SJSA1 (cell line): ENCODE measurements at places on chromosomes 13 and 19. TPM values are rescaled to one million over a fixed set of nuclear protein-coding genes. Genes with fewer than 3 reads are reported as not detected.

DNA sequence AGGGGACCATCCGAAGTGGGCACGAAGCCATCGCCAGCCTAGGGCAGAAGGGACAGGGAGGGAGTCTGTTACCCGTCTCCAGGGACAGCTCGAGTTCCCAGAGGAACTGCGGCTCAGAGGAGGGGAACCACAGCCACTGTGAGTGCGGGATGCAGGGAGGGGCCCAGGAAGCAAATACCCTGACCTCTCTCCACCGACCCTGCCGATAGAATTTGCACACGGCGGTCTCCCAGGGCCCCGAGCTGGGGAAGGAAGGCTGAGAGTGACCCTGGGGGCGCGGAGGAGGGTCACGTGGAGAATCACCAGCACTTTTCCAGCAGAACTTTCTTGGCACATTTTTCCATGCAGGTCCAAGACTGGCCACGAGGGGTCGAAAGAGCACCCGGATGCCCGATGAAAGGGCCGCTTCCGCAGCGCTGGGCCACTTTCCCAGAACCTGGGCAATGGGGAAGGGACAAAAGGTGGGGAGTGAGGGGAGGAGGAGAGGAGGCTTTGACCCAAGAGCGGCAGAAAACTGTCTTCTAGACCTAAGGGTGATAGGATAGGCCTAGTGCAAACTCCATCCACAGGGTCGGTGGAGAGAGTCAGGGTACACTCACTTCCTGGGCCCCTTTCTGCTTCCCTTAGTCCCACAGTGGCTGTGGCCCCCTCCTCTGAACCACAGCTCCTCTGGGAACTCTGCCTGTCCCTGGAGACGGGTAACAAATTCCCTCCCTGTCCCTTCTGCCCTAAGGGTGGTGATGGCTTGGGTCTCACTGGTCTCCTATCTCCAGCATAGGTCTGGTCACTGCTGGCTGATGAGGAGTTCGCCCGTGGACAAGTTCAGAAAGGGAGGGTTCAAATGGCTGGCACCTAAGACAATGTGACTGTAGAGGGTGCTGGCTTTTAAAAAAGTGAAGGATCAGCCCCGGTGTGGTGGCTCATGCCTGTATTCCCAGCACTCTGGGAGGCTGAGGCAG is 5.3 kb upstream of the GPR4 start:
- DNase-seq: peak; percentile 77

KIR2DL1 gene
- total RNA-seq: not detected in 2 replicates

WDR88 gene
- not detected in 2 replicates for total RNA-seq

DNA sequence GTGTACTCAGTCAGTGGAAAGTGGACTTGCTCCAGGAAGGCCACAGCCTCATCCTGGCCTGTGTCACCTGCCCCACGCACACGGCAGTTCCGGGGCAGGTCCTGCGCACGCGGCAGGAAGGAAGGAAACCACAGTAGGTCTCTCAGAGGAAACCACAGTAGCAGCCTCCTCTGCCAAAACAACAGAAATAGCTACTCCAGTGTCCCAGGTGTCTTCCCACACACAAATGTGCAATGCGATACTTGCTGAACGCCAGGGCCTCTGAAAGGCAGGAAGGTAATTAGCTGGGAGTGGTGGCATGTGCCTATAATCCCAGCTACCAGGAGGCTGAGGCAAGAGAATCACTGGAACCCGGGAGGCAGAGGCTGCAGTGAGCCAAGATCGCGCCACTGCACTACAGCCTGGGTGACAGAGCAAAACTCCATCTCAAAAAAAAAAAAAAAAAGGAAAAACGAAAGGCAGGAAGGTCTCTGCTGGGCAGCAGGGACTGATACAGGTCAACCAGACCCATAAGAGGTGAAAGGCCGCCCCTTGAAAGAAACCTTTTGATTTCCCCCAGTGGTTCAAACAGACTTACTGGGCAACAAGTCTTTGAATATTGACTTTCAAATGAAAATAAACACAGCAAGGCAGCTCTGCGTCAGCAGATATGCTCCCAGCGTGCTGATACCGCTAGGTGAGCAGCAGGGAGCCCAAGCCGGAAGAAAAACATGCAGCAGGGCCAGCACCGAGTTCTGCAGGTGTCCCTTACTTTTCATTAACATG is 49.5 kb downstream of the CRYL1 start:
- no peak for DNase-seq

DNA sequence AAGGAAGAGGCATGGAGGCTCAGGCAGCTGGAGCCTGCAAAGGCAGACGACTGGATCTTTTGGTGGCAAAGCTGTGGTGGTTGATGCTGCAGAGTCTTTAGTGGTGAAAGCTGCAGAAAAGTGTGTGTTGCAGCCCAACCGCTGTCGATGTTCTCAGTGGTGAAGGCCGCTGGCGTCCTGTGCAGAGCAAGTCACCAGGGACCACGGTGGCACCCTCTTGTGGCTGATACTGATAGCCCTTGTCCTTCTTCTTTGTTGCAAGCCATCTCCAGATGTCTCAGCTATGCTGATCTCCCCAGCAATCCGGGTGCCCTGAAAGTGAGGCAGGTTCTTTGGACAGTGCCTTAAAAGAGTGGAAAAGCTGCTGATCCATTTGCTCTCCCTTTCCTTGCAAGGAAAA is 610.9 kb upstream of the PCDH9 start:
- DNase-seq: no peak

DNA sequence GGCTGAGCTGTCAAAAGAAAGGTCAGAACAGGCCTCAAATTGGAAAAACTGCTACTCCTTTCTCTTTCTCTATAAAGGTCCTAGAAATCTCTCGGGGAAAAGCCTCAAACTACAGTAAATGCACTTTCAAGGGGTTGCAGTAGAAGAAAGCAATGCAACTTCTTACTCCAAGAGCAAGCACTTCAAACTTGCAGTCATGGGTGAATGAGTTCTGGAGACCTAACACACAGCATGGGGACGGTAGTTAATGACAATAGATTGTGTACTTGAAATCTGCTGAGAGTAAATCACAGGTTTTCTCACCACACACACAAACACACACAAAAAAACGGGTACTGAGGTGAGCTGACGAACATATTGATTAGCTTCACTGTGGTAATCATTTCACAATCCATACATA is 11.8 kb downstream of the TUBGCP3 start:
- no peak for DNase-seq

- DNase-seq: no peak
Measured at GRCh38 chr13:73718246-73718645, 416.0 kb downstream of the KLF12 start.

DNA sequence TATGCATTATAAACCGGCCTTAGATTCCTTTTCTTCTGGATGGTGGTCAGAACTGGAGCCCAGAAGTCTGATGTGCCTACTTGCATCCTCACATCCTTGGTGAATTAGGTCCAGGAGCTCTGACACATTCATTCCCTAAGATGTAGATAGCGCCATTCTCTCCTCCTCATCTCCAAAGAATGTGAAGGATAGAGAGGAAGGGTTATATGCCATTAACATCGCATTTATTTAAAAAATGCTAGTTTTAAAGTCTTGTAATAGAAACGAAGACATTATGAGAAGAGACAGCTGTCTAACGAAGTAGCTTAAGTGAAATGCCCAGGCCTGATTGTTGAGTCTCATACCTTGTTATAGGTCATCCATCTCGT is 9.7 kb downstream of the MBNL2 start:
- no peak for DNase-seq

MBD3L3 gene
- not detected in 2 replicates for total RNA-seq

DNA sequence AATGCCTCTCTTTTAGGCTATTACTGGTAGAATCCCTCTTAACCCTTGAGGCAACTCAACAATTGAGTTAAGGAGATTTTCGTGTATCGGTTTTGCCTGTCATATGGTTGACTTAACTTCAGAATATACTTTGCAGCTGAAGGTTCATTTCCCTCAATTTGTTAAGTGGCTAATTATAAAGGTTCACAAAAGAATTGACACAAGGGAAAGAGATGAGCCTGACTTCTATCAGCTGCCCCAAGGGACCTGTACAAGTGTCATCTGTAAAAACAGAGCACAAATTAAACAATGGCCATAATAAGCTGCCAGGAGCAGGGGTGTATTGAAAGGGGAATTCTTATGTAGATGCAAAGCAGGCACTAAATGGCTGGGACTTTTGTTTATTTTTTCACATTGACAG is 334.8 kb upstream of the OBI1 start:
- no peak for DNase-seq

- DNase-seq: no peak
Measured at GRCh38 chr13:90070362-90070761, 1277.1 kb upstream of the MIR17HG start.

PPM1N gene
- total RNA-seq: 0.29 TPM in 1 of 2 replicates, not detected in the other

DNA sequence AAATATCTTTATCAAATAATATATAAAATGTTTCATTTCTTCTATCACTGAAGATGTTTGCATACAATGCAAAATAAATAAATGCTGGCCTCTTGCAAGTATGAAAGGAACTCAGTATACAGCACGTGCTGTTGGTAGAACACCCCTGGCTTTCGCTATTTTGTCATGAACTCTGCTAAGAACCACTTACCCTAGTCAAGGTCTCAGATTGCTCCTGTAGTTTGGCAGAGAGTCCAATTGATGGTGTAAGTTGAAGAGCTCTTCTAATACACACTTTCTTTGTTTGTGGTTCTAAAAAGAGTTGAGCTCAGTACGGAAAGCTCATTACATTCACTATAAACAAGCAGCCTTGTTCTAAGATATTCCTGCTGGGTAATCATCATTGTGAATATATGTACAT is 1258.9 kb downstream of the EFNB2 start:
- no peak for DNase-seq

DNA sequence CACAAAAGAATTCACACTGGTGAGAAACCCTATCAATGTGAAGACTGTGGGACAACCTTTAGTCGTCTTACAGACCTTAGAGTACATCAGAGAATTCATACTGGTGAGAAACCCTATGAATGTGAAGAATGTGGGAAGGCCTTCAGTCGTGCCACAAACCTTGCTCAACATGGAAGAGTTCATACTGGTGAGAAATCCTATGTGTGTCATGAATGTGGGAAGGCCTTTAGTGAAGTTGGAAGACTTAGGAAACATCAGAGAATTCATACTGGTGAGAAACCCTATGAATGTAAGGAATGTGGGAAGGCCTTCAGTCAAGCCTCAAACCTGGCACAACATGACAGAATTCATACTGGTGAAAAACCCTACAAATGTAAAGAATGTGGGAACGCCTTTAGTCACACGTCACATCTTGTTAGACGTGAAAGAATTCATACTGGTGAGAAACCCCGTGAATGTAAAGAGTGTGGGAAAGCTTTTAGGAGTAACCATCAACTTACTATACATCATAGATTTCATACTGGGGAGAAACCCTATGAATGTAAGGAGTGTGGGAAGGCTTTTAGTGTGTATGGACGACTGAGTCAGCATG is 24.0 kb upstream of the ZNF573 start:
- DNase-seq: no peak

GRCh38 chr13:46321494-46322225 is 65.4 kb downstream of the RUBCNL start:
- DNase-seq: no peak

TMEM259 gene
- 122 and 131 TPM in 2 replicates for total RNA-seq

PNMA8A gene
- total RNA-seq: 7.6 and 8.1 TPM in 2 replicates

STAP2 gene
- 1.9 and 3.1 TPM in 2 replicates for total RNA-seq

MAP2K2 gene
- 182 and 188 TPM in 2 replicates for total RNA-seq
